Activated CD4-positive, alpha-beta T cell treated with anti-CD3 and anti-CD28 coated beads, Interleukin-2, amount 50 U/mL, for 24 hours (primary cell): ENCODE measurements at places on chromosomes 12 and 14.

DNA sequence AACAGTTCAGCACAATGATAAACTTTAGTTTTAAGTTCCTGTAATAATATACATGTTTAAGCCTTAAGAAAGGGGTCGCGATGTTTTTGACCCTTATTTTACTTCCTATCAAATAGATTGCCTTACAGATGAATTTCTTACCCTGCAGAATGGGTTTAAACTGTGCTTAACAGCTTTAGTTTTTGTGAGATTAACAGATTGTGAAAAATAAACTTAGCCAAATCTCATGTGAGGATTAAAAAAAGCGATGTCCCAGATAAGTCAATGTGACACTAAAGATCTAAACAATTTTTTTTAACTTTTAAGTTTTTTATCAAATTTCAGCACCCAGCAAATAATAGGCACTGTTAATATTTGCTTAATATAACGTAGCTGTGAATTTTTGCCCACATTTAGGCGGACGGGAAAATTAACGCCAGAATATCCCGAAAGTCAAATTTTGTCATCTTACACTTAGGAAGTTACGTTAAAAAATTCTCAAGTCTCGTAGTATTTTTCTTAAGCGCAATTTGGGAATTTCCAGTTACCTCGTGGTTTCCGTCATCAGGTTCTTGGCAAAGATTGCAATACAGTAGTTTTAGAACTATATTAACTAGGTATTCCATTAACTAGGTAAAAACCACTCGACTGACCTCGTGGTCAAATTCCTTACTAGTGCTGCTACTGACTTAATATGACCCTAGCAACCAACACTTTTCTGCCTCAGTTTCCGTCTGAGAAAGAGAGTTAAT, 1.2 kb downstream of the HNRNPC start:
- DNase-seq: no peak

DNA sequence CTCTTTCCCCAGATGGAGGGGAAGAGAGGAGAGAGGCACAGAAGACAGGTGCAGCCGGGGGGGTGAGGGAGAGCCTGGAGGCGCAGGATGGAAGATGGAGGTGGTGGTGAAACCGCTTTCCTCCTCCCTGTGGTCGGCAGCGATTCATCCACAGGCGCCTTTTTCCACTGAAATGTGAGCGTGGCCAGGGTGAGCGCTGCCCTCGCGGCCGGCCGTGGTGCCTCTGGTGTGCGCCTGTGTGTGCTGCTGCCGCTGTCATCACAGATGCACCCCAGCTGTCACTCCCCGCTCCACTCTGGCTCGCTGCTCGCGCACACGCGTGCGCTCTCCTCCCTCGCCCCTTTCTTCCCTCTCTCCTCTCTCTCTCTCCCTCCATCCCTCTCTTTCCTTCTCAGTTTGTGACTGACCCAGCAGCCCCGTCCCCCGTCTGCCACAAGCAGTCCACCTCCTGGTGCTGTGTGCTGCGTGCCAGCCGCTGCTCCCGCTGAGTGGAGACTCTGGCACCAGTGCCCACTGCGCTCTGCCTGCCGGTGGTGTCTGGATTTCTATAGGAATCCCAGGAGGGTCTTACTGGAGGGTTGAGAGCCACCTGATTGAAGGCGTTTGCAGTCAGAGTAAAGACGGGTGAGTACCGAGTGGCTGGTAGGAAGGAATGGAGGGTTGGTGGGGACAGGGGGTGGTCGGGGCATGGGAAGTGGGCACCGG, at the start of gene LRTM2:
TSS of gene LRTM2 (plus strand) at position 375 of the 705 bp plus-strand sequence. CDS start 7,584 bp downstream, outside the sequence.
- DNase-seq: no peak

- DNase-seq: no peak
These were observed 104.0 kb downstream of the VRK1 start for GRCh38 chr14:96901227-96901626.

DNA sequence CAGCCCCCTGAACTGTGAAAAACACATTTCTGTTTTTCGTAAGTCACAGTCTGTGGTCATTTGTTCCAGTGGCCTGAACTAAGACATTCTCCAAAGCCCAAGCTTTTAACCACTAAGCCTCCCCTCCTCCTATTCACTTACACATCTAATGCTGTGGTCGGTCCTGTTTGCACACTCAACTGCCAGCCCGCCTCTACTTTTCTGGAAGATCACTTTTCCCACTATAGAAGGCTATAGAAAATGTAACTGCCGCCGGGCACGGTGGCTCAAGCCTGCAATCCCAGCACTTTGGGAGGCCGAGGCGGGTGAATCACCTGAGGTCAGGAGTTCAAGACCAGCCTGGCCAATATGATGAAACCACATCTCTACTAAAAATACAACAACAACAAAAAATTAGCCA, 524.7 kb upstream of the TMEM132C start:
- no peak for DNase-seq

- DNase-seq: no peak
These were observed 4.9 kb upstream of the SENP1 start for GRCh38 chr12:48110691-48111311.

- DNase-seq: no peak
These were observed 144.2 kb upstream of the C14orf180 start for GRCh38 chr14:104435147-104436046.

DNA sequence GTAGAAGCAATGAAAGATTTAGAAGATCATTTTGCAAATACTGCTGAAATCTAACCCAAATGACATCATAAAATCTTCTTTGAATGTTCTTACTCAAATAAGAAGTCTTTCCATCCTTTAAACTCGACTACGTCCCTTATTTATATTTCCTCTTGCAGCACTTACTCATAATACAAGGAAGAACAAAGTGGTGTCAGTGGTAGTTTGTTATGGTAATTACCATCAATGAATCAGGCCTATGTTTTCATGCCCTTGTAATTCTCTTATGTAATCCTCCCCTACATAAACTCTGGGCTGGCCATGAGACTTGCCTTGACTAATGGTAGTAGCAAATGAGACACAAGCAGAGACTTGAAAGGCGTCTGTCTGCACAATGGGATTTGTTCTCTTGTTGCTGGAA, 17.0 kb downstream of the EEA1 start:
- DNase-seq: no peak

DNA sequence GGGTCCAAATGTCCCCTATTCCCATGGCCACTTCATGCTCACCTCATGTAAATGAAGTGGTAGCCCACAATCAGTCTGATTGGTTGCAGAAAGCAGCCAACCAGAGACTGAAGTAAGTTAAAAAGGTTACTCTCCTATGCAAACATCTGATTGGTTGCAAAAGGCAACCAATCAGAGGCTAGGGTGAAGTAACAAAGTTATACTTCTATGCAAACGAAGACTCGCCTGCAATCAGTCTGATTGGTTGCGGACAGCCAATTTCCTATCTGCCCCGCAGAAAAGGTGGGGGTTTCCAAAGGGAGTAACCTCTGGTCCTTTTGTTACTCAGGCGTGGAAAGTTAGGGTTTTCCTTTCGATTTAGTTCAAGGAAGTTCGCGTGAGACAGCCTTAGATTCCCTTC, 208.1 kb upstream of the NEDD1 start:
- no peak for DNase-seq

GRCh38 chr14:33946679-33947476, 4.0 kb downstream of the EGLN3 start:
- no peak for DNase-seq

DNA sequence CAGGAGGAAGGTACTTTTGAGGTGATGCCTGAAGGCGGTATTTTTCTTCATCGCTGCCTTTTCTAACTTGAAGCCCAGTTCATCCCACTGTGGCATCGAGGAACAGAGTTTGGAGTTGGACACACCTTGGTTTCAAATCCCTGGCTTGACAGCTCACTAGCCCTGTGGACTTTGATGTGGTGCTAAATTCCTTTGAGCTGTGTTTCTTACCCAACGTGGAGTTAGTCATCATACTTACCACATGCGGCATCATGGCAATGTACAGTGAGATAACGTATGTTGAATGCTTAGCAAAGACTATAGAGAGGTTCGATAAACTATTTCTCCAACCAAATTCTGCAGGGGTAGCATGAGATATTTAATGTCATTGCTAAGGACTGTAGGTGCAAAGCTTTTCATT, 3.4 kb downstream of the PLEKHG3 start:
- DNase-seq: no peak

DNA sequence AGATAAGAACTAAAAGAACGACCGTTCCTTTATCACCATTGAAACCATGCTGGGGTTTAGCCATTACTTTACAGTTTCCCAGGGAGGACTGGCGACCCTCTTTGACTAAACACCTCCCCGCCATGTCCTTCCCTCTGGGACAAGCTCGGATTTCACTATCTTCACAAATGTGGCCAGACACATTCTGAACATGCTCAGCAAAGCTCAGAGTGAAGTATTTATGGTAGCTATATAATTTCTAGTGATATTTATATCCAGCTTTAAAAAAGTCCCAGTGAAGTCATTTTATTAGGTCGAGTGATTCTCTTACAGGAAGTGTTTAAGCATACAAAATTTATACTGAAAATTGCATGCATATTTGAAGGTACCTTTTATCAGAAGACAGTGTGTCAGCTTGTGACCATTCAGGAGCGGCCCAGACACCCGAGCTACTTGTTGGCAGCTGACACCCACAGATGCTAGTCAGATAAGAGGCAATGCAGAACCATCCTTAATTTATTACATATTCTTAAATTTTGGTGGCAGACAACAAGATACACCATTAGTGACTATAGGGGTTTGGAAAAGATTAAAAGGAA, 36.8 kb downstream of the NIN start:
- DNase-seq: no peak

DNA sequence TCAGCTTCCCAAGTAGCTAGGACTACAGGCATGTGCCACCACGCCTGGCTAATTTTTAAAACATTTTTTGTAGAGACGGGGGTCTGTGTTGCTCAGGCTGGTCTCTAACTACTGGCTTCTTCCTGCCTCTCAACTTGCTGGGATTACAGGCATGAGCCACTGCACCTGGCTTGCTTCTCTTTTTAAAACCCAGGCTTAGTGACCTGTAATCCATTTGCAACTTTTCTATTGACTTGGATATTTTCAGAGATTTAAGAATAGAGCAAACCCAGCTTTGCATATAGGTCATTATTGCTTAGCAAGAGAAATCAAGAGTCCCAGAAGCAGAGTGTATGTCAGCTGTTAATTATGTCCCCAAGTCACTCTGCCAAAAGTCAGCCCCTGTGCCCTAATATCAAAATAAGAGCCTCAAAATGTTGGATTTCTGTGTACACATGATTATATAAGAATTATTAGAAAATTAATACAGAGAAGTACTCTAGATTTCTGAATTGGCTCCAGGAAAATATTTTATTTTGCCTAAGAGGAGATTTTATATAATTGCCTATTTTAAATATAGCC, 24.9 kb downstream of the TCP11L2 start:
- DNase-seq: no peak

- no peak for DNase-seq
These were observed 33.9 kb downstream of the ARF6 start for GRCh38 chr14:49926803-49927202.

- DNase-seq: no peak
These were observed 232.0 kb downstream of the PPM1H start for GRCh38 chr12:62703011-62703380.

DNA sequence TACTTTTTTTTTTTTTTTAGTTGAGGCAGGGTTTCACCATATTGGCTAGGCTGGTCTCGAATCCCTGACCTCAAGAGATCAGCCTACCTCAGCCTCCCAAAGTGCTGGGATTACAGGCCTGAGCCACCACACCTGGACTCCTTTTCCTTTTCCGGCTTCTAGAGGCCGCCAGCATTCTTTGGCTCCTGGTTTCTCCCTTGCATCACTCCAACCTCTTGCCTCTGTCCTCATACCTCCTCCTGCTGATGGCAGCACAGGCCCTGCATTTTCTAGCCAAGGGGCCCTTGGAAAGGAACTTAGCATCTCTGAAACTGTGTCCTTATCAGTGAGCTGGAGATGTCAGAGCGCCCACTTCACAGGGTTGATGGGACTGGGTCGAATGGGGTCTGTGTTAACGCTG, 53.3 kb downstream of the MAP1LC3B2 start:
- no peak for DNase-seq

DNA sequence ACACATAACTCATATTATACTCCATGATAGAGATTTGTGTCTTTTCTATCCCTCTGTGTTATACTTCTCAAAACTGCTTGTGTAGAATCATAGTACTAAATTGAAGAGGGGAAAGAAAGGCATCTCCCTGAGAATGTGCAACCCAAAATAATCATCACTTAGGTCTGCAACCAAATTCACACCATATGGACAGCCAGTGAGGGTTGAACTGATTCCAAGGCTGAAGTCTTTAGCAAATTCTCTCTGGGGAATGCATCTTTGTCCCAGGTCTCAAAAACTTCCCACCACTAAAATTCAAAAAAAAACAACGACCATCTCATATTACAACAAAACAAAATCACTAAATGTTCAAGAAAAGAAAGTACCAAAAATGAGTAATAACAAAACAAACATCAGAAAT, 11.0 kb downstream of the ZFC3H1 start:
- no peak for DNase-seq

DNA sequence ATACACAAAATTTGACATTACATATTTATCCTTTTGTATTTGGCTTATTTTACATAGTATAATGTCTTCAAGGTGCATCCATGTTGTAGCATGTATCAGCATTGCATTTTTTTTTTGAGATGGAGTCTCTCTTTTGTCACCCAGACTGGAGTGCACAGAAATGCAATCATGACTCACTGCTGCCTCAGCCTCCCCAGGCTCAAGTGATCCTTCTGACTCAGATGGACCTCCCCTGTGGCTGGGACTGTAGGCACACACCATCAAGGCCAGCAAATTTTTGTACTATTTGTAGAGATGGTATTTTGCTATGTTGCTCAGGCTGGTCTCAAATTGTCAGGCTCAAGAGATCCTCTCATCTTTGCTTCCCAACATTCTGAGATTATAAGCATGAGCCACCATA, 214.4 kb upstream of the ALG10B start:
- DNase-seq: no peak

GRCh38 chr14:45332360-45332988, 79.5 kb upstream of the MIS18BP1 start:
- no peak for DNase-seq

DNA sequence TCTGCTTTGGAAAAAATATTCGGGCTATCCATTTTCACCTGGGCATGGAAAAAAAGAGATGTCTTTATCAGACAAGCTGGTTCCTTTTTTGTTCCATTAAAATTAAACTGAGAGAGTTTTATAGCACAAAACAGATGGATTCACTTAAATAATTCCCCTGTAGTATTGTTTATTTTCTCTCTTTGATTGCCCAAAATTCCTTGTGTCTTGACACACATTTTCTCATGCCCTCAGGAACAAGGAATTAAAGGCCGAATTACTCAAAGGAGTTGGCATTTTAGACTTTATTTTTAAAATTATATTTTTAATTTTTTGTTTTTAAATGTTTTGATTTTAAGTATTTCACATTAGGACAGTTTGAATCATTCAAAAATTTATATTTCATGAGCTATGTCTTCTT, 69.6 kb upstream of the SLCO1C1 start:
- DNase-seq: no peak
